ENCODE measurements at places on chromosomes 13 and 19. TPM values are rescaled to one million over a fixed set of nuclear protein-coding genes. Genes with fewer than 3 reads are reported as not detected.

The S1PR2 gene
- 24.9 TPM for total RNA-seq

The KLK12 gene
- total RNA-seq, result not detected

The IL4I1 gene
- total RNA-seq, result not detected

The NCR1 gene
- total RNA-seq, result not detected

The ATP8A2 gene
- total RNA-seq, result not detected

The ALOX5AP gene
- not detected for total RNA-seq

The NPAS1 gene
- 10.6 TPM for total RNA-seq

- no peak overlapping the region for H3K4me3 ChIP-seq
- DNase-seq, result no peak
These were observed 197.1 kb downstream of the OXGR1 start for GRCh38 chr13:96797136-96797535.

GRCh38 chr13:27679896-27680295 lies 58.2 kb downstream of the POLR1D start:
- no peak overlapping the region for H3K27ac ChIP-seq
- no peak overlapping the region for H3K4me3 ChIP-seq
- peaks cover 5% of the 10 kb centered on the region for H3K27me3 ChIP-seq
- no peaks in the 10 kb centered on the region for H3K4me1 ChIP-seq

GRCh38 chr19:11693505-11694499 lies 44.9 kb downstream of the ZNF823 start:
- H3K27me3 ChIP-seq, result no peaks in the 10 kb centered on the region
- H3K36me3 ChIP-seq, result no peaks in the 10 kb centered on the region
- peak; percentile 92 for DNase-seq

GRCh38 chr13:61084988-61085387 lies 330.7 kb downstream of the PCDH20 start:
- H3K36me3 ChIP-seq, result no peaks in the 10 kb centered on the region
- no peaks in the 10 kb centered on the region for H3K4me1 ChIP-seq
- no peak for DNase-seq
- H3K4me3 ChIP-seq, result no peak overlapping the region
- H3K27me3 ChIP-seq, result no peaks in the 10 kb centered on the region

DNA sequence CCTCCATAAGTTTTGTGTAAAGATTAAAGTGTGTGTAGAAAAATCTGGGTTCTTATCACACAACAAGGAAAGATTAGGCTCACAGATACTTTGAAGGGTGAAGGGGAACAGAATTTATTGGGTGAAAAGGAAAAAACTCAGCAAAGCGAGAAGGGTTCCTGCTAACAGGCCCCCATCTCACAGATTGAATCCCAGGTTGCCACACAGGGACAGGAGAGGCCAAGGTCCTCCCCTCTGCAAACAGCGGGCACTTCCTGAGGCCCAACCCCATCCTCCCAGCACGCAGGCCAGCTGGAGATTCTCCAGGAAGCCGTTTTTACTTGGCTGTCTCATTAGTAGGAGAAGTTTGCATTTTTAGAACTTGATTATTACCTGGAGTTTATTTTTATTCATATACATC lies 15.2 kb upstream of the ERCC5 start:
- peaks cover 11% of the 10 kb centered on the region for H3K36me3 ChIP-seq
- H3K27me3 ChIP-seq, result no peaks in the 10 kb centered on the region
- peaks cover 17% of the 10 kb centered on the region for H3K4me1 ChIP-seq

DNA sequence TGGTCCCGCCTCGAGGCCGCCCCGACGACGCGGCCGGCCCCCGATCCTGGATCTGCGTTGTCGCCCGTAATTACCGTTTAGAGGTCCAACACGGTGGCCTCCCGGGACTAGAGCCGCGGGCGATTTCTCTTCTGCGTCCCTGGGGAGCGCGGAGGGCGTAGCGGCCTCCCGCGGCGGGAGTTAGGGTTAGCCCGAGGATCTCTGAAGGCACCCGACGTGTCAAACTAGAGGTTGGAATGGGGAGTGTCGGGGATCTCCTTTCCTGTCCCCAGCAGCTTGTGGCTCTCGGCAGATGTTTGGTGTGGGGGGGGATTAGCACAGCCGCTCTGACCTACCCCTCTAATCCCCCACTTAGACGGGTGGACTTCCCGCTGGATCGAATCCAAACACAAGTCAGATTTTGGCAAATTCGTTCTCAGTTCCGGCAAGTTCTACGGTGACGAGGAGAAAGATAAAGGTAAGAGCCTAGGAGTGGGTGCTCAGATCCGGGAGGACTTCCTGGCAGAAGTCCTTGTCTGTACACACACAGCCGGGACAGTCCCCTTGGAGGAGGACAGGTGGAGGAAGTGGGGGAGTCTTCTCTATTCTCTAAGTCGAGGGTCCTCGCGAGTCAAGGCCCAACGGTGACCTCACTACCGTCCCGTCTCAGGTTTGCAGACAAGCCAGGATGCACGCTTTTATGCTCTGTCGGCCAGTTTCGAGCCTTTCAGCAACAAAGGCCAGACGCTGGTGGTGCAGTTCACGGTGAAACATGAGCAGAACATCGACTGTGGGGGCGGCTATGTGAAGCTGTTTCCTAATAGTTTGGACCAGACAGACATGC lies 581 bp downstream of the CALR start:
- no peaks in the 10 kb centered on the region for H3K27me3 ChIP-seq
- H3K4me3 ChIP-seq, result peak overlapping the region; percentile 90
- DNase-seq, result peak; percentile 90
- H3K4me1 ChIP-seq, result peaks cover 17% of the 10 kb centered on the region

- no peaks in the 10 kb centered on the region for H3K4me1 ChIP-seq
- no peaks in the 10 kb centered on the region for H3K27me3 ChIP-seq
- H3K27ac ChIP-seq, result no peak overlapping the region
- DNase-seq, result peak; percentile 46
- H3K36me3 ChIP-seq, result no peaks in the 10 kb centered on the region
- H3K4me3 ChIP-seq, result no peak overlapping the region
These were observed 43.7 kb upstream of the ADGRE5 start for GRCh38 chr19:14337510-14337909.

DNA sequence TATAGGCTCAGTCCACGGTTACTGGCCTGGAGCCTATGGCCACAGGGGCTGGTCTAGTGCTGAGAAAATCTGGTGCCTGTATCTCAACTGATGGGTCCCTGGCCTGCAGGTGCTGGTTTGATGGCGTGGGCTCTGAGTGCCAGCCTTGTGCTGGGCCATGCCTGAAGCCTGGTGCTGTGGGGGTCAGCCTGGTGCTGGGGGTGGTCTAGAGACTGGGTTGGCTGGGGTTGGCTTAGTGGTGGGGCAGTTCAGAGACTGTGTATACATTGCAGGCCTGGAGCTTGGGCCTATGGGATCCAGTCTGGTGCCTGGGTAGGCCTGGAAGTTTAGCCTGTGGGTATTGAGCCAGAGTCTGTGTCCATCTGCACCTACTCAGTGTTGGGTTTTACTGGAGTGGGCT lies 36.4 kb downstream of the SLC10A2 start:
- no peak overlapping the region for H3K4me3 ChIP-seq
- no peaks in the 10 kb centered on the region for H3K27me3 ChIP-seq
- no peak overlapping the region for H3K27ac ChIP-seq
- H3K36me3 ChIP-seq, result no peaks in the 10 kb centered on the region
- DNase-seq, result no peak
- H3K4me1 ChIP-seq, result no peaks in the 10 kb centered on the region

- H3K4me1 ChIP-seq, result no peaks in the 10 kb centered on the region
- DNase-seq, result no peak
- no peak overlapping the region for H3K4me3 ChIP-seq
- no peaks in the 10 kb centered on the region for H3K36me3 ChIP-seq
- no peak overlapping the region for H3K27ac ChIP-seq
These were observed 1468.6 kb upstream of the SLC10A2 start for GRCh38 chr13:104534847-104535246.

DNA sequence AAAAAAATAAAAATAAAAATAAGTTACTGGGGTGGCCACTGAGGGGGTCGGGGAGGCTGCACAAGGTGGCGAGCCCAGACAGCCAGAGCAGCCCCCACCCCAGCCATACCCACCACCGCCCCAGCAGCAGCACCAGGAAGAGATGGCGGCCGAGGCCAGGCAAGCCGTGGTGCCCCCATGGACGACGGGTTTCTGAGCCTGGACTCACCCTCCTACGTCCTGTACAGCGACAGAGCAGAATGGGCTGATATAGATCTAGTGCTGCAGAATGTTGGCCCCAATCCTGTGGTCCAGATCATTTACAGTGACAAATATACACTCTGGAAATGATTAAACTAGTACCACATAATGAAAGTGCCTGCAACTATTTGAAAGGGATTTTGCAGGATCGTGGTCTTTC lies 71.6 kb upstream of the ZDHHC20 start:
- H3K4me1 ChIP-seq, result 0 out of 2 replicates have a peak, but pooled peaks cover 7% of the 10 kb centered on the region
- no peaks in the 10 kb centered on the region for H3K27me3 ChIP-seq
- no peak overlapping the region for H3K4me3 ChIP-seq
- H3K27ac ChIP-seq, result no peak overlapping the region
- H3K36me3 ChIP-seq, result no peaks in the 10 kb centered on the region
- DNase-seq, result no peak

DNA sequence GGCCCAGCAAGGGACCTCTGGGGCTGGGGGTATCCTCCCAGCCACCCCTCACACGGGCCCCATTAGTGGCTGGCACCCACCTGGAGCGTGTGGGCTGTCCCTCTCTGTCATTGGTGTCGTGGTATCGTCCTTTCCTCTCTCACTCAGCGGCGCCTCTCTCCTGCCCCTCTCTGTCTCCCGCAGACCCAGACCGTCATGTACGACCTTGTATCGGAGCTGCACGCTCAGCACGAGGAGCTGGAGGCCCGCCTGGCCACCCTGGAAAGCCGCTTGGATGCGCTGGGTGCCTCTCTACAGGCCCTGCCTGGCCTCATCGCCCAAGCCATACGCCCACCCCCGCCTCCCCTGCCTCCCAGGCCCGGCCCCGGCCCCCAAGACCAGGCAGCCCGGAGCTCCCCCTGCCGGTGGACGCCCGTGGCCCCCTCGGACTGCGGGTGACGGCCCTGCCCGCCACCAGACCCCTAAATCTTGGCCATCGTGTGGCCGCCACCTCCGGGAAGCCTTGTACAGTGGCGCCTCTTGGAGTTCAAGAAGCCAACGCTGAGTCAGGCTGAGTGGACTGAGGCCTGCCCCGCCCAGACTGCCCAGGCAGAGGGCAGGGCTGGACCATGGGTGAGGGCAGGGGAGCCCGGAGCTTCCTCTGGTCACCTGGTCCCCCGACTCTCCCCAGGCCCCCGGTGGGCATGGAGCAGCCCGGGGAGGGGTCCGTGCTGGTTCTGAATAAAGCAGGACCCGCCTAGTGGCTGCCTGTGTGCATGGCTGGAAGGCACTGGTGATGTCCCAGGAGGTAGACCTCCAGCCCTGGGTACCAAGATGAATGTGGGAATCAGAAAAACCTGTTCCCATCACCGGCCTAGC lies 9.8 kb upstream of the ARRDC2 start:
- H3K27ac ChIP-seq, result no peak overlapping the region
- no peak overlapping the region for H3K4me3 ChIP-seq
- DNase-seq, result peak; percentile 82

GRCh38 chr13:42548731-42549551 lies 25.0 kb upstream of the TNFSF11 start:
- no peaks in the 10 kb centered on the region for H3K4me1 ChIP-seq
- no peak overlapping the region for H3K27ac ChIP-seq
- peaks cover 13% of the 10 kb centered on the region for H3K27me3 ChIP-seq

DNA sequence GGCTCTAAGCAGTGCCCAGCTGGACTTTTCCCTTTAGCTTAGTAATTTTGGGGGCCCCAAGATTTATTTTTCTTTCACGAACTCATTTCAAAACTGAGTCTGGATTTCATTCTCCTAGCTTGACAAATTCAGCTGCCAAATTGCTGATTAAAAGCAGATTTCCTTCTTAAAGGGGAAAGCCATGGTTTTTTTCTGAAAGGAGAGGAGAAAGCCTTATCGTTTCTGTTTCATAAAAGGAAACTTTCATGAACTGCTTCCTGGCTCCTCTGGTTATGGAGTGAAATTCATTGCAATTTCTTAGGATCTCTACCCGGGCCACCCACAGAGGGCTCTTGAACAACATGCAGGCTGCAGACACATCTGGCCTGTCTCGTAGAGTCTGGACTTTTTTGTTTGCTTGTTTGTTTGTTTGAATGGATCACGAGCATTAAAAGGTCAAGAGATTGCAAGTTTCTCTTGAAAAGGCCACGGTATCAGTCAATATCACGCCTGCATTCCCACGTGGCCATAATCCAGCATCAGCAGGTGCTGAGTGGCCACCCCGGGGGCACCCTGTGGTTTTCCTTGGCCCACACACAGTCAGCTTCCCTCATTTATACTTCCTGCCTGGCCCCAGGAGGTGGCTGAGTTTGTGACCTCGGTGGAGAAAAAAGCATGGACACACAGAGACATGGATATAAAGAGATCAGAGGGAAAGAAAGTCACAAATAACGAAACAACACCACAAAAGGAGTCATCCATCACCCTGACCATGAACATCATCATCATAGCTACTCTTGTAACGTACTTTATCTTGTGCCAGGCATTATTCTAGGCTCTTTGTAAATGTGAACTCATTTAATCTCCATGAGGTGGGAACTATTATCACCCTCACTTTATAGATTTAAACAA lies 10.5 kb upstream of the KLK4 start:
- DNase-seq, result no peak
- H3K4me3 ChIP-seq, result no peak overlapping the region
- no peak overlapping the region for H3K27ac ChIP-seq
- no peaks in the 10 kb centered on the region for H3K36me3 ChIP-seq
- H3K27me3 ChIP-seq, result peaks cover 23% of the 10 kb centered on the region

DNA sequence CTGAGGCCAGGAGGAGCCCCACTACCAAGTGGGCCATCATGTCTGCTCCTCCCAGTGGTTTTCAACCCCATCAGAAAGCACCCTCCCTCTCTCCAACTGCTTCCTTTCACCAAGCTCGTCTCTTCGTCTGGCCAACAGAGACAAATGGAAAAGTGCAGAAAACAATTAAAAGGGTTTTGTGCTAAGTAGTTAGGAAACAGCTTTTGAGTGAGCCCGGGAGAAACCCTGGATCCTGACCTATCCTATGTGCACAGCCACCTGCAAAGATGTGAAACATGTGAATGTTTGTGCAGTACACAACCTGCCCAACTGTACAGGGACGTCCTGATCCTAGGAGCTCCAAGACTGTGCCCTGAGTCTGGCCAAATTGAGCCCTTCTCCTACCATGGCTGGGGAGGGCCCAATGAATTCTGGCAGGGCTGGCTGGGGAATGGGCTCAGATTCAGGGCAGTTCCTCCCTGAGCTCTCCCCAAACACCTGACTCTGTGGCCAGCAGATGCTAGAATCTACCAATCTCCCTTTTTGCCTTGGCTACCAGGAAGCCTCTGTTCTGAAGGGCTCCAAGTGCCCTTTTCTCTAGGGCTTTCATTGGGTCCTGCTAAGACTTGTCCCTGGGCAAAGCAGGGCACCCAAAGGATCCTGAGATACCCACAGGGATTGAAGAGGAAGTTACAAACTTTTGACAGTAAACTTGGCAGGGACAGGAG lies 7.9 kb downstream of the TLE5 start:
- no peak for DNase-seq
- H3K36me3 ChIP-seq, result 0 out of 2 replicates have a peak, but pooled peaks cover 16% of the 10 kb centered on the region
- no peaks in the 10 kb centered on the region for H3K4me1 ChIP-seq
- H3K27ac ChIP-seq, result no peak overlapping the region
- H3K27me3 ChIP-seq, result no peaks in the 10 kb centered on the region

DNA sequence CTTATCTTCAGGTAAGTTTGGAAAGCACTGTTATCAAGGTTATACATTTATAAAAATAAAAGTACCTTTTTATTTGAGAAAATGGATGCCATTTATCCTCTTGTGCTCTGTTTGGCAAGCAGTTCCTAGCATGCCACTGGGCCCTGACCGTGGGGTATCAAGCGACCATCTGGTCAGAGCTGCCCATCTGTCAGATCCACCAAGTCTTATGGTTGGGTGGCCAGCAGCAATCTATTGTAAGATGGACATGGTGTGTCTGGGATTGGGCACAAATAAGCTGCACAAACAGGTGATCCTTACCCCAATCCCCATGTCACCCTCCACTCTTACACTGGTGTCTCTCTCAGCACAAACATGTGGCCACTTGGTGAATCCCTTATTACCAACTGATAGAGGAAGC lies 178.5 kb downstream of the DLEU7 start:
- H3K36me3 ChIP-seq, result no peaks in the 10 kb centered on the region
- H3K27me3 ChIP-seq, result no peaks in the 10 kb centered on the region
- no peak overlapping the region for H3K27ac ChIP-seq
- H3K4me3 ChIP-seq, result no peak overlapping the region
- peaks cover 3% of the 10 kb centered on the region for H3K4me1 ChIP-seq
